ENCODE measurements at places on chromosomes 6 and 20.

- DNase-seq, result peak; percentile 75
Measured at GRCh38 chr20:23180451-23180921, 94.4 kb upstream of the CD93 start.

DNA sequence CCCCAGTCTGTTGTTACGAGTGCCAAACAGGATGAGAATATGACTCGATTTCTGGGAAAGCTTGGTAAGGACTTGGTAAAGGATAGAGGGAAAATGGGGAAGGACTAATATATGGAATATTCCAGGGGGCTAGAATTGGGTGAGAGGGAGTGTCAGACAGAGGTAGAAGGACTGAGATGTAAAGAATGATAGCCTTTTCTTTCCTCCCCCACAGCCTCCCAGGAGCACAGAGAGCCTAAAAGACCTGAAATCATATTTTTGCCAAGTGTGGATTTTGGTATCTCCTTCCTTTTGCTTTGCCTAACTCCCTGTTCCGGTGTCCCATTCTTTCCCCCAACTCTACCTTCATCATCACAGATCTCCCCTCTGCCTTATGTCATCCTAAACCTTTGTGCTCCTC lies 3.1 kb downstream of the MSH5 start:
- no peak for DNase-seq

DNA sequence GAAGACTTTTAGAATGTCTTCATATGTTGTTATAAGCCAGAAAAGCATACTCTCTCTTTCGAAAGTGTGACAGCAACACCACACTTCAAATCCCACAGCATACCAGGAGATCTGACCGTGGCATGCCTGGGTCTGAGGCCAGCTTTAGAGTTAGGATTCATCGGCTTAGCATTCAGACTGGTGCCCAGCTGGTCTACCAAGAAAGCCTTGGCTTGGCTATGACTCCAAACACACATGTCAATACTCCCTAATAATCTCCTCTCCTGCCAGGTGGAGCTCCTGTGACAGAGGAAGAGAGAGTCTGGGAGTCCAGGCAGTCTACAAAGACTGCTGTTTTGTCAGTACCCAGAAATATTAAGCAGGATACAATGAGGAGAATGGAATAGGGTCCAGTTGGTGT lies 77.1 kb upstream of the MAN1A1 start:
- no peak for DNase-seq

- DNase-seq, result no peak
Measured at GRCh38 chr20:19114410-19114809, 98.0 kb upstream of the SLC24A3 start.

DNA sequence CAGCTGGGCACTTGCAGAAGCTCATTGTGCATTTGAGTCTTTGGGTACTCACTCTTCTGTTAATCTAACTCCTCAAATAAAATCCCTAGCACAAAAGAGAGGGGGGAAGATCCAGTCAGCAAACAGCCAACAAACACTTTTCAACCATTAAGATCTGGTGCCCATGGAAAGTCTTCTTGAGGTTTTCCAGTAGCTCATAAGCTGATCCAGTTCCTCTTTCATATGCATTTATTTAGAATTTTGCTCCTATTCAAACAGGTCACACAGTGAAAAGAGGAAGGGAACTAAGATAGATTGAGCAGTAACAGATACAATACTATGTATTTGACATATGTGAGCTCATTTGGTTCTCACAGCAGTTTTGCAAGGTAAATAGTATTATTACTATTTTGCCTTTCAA lies 38.6 kb downstream of the HLA-DPB1 start:
- DNase-seq, result no peak

Data from SHP77 (cell line).